Fibroblast of skin of right biceps (primary cell): ENCODE measurements at places on chromosomes 12 and 14.

DNA sequence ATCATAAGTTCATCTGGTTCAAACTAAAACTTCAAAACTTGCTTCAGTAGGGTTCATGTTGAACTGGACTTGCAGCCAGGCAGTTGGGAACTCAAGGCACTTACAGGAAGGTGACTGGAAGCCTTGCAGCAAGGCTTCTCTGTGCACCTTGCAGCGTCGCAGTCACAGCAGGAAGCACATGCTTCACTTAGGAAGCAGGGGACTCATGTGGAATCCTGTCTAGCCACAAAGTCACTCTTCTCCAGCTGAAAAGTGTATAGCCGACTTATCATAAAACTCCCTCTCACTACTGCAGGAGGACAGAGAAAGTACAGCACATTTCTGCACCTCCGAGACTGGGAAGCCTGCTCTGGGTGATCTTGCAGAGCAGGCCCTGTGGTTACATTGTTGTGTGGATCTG lies 114.0 kb upstream of the PRB2 start:
- no peak for DNase-seq

GRCh38 chr12:30643366-30643765 lies 52.3 kb downstream of the IPO8 start:
- peak; percentile 27 for DNase-seq

- DNase-seq = peak; percentile 82
These were observed 864 bp downstream of the DNAJC22 start for GRCh38 chr12:49347311-49348193.

GRCh38 chr14:96055065-96055752 lies 16.0 kb downstream of the C14orf132 start:
- DNase-seq = no peak
